Mammary epithelial cell (primary cell): ENCODE measurements at places on chromosomes 13 and 19. TPM values are rescaled to one million over a fixed set of nuclear protein-coding genes. Genes with fewer than 3 reads are reported as not detected.

The SERPINE3 gene
- total RNA-seq, result not detected in 2 replicates

GRCh38 chr19:31347828-31348392, 1.3 kb downstream of the TSHZ3 start:
- no peak for DNase-seq

The RFPL4A gene
- total RNA-seq, result not detected in 2 replicates

DNA sequence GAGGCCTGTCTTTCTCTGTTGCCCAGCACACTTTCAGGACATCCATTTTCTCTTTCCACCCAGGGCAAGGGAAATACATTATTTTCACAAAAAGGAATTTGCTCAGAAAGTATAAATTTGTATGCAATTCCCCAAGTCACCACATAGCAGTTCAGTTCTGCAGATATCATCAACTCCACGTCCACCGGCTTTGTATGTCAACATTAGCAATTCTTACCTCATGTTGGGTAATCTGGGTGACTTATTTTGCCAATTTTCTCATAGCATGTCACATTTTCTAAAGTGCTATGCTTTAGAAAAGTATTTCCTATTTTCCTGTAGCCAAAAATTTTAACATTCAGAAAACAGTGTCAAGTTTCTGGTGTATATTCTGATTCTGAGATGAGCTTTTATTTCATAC, 501.8 kb downstream of the EFNB2 start:
- DNase-seq, result no peak

DNA sequence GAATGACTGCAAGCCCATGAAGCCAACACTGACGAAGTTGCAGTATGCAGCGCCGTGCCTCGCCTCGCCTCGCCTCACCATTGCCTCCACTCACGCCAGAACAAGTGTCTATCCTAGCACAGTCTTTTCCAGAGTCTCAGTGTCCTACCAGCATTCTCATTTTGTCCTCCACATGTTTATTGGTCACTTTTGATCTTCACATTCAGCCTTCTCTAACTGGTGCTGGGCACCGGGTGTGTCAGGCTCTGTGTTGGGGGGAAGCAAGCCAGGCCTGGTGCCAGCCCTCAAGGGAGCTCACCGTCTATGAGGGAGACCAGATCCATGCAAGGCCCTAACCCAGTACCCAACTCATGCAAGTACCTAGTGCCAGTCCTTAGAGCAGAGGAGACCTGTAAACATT, 69.7 kb upstream of the GPR183 start:
- no peak for DNase-seq

GRCh38 chr13:50757008-50757407, 86.5 kb downstream of the DLEU7 start:
- DNase-seq, result peak; percentile 50
